ENCODE measurements at places on chromosomes 6 and 20.

- peak; percentile 92 for DNase-seq
Observed at GRCh38 chr6:3913077-3913957, 64.1 kb downstream of the FAM50B start.

GRCh38 chr20:3543901-3544507 is 73.2 kb downstream of the ATRN start:
- no peak for DNase-seq

DNA sequence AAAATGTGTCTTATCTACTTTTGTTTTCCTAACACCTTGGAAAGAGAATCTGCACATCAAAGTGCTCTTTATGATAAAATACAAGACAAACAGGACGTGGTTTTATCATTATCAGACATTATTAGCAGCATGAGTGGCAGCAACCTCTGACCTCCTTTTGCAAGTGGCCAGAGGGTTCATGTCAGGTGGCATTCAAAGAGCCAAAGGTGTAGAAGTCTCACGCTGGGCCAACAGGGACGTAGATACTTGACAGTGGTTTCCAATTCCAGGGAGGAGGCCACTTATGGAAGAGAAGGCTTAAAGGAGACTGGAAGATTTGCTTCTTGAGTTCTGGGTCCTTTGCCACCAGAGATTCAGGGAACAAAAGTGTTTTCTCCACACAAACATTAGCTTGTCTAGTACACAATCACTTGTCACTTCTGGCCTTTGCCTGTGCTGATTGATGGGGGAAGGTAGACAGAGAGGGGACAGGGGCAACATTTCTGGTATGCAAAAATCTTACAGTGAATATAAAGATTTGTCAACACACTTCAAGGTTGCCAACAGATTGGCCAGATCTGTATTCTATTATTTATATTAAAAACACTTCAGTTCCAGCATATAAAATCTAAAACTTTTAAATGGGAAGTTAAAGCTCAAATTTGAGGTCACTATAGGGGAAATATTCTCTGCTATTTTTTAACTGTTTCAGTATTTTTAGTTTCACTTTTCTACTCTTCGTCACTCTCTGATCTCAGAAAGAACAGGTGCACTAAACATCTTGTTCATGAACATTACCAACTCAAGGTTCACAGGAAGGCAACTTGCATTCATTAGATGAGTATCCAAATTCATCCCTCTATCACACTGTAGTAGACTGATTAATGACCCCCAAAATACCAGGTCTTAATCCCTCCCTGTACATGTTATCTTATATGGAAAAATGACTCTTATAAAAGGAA is 52.1 kb upstream of the FBXO30 start:
- DNase-seq, result no peak

GRCh38 chr6:25590986-25591385 is 61.0 kb upstream of the SCGN start:
- no peak for DNase-seq

DNA sequence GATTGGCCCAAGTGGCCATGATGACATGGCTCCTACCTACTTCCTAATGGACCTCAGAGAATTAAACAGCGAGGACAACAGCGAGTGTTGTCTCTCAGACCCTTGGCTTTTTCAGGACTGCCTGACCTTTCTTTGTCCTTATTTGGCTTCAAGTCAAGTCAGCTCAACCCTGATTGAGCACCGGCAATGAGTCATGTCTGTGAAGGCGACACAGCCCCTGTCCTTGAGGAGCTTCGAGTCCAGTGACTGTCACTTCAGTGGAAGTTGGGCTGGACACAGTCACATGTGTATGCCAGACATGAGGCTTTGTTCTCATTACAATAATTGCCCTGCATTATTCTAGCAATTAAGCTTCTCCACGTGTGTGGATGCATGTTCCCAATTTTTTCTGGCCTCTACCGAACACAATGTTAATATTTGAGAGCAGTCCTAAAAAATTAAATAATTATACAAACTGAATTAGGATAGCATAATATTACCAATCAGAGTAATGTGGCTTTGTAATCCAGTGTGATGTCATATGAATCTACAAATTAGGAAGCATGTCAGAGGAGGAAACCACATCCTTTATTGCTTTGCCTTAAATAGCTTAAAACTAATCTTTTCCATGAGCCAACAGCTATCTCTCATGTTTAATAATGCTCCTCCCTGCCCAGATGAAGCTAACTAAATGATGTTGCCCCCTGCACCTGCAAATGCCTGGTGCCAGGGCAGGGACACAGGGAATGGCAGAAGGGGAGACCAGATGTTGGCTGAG is 178.6 kb downstream of the CDH26 start:
- no peak for DNase-seq

GRCh38 chr6:136532030-136532429 is 18.2 kb downstream of the MAP7 start:
- DNase-seq, result no peak

- DNase-seq, result no peak
Observed at GRCh38 chr6:137813308-137813970, 53.6 kb upstream of the TNFAIP3 start.

GRCh38 chr6:142856624-142857232 is 88.2 kb downstream of the HIVEP2 start:
- no peak for DNase-seq

DNA sequence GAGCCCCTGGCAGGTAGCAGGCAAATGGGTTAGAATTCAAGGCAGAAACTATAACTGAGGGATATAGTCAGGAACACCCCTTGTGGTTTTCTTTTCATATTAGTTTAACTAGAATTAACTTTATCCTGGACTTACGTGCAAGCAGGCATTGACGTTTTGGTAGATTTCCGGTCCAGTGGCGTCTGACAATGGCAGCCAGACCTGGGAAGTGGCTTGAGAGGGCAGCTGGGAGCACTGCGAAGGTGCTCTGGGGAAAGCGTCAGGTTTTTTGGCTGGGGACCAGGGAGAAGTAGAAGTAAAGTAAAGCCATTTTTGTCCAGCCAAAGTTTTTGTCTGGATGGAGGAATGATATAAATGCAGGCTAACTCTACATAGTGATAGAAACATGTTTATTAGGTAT is 8.4 kb upstream of the ACSS1 start:
- DNase-seq, result no peak

GRCh38 chr6:119255492-119255891 is 94.1 kb downstream of the MAN1A1 start:
- no peak for DNase-seq

DNA sequence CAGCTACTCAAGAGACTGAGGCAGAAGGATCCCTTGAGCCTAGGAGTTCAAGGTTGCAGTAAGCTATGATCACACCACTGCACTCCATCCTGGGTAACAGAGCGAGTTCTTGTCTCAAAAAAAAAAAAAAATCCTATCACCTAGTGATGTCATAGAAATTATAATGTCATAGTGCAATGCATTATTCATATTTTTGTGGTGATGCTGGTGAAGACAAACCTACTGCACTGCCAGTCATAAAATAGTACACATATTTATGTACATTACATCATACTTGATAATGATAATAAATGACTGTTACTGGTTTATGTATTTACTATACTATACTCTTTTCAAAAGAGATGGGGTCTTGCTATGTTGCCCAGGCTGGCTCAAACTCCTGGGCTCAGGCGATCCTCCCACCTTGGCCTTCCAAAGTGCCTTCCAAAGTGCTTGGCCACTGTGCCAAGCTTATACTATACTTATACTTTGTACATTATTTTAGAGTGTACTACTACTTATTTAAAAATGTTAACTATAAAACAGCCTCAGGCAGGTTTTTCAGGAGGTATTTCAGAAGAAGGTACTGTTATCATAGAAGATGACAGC is 26.6 kb downstream of the ENPP3 start:
- no peak for DNase-seq

GRCh38 chr20:57698867-57699275 is 10.9 kb downstream of the PMEPA1 start:
- DNase-seq, result peak; percentile 53

GRCh38 chr6:129446272-129447197 is 263.4 kb downstream of the ARHGAP18 start:
- no peak for DNase-seq

GRCh38 chr6:147941143-147941542 is 401.5 kb upstream of the SASH1 start:
- DNase-seq, result no peak

- DNase-seq, result no peak
Observed at GRCh38 chr20:39094391-39094790, 132.2 kb downstream of the DHX35 start.

DNA sequence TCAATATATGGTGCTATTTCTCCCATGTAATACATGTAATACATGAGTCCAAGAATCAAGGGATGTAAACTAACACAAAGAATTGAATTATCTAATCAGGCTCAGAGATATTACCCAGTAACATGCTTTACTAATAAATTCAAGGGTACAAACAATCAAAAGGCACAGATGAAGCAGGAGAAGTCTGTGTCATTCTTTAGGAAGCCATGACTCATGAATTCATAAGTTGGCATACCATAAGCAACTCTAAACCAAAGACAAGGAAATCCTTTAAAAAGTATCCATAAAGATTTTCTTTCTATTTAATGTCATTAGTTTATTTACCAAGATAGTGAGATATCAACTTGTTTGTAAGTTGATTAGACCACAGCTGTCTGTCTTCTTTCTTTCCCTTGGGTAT is 446.0 kb upstream of the IMPG1 start:
- no peak for DNase-seq

DNA sequence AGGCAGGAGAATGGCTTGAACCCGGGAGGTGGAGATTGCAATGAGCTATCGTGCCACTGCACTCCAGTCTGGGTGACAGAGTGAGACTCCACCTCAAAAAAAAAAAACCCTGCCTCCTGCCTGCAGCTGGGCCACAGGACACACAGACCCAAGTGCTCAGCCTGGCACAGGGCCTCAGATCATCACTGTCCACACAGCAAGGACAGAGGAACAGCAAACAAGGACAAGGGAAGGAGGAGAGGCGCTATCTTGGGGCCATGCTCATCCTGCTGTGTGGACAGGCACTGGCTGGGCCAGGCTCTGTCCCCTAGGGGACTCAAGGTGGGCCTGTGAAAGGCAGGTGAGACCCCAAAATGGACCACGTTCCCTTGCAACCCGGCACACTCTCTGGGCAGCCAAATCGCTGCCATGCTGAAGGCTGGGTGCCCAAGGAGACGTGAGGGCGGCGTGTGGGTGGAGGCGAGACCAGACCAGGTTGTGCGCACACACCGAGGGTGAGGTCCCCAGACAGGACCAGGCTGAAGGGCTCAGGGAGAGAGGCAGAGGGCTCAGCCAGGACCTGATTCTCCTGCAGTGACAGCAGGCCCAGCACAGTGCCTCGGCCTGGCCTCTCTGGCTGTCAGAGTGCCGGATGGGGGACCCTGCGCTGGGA is 9.1 kb downstream of the UCKL1 start:
- DNase-seq, result no peak

DNA sequence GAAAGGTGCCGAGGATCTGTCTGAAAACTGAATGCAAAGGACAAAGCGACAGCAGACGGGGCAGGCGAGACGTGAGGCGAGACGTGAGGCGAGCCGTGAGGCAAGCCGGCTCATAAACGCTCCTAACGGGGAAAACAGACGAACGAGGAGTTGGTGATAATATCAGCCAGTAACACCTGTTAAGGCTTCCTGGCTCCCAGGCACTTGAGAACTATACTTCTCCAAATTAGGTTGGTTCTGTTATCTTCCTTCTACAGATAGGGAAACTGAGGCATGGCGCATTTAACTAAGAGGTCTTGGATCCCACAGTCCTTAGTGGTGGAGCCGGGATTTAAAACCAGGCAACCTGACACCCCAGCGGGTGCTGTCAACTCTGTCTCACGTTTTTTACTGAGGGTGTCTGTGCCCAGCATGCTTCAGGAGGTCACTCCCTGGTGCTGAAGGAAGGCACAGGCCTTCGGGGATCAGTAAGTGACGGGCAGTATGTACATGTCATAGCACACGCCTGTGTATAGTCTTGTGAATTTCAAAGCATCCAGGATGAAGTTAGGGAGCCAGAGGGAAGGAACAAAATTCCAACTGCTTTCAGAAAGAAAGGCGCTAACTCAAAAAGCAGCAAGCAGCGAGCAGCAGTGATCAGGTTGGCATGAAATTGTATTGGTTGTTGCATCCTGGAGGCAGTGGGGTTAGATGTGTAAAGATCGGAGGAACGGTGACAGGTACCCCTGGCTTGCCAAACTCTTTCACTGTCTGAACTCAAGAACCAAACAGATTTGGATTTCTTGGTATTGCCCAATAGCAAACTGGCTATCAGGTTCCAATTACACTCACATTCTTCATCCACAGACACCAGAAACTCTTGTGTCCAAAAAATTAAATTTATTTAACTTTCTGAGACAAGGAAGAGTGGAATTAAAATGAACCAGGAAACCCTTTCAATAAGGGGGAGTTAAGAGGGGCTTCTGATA is 318.7 kb downstream of the THBS2 start:
- no peak for DNase-seq

GRCh38 chr20:63664861-63665594 is 6.9 kb downstream of the RTEL1 start:
- DNase-seq, result no peak

DNA sequence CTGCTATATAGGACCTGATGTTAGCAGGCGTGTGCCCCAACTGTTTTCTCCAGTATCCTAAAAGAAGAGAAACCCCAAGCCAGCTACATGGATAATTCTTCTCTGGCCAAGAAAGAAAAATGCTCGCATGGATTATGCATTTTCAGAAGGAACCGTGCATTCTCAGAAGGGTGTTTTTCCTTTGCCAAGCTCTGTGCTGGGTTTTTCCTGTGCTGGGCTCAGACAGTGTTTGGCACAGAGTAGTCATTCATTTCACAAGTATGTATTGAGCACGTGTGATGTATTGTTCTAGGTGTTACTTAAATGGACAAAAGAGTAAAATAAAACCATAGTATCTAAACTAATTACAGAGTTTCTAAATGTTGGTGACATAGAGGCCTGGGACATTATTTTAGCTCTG is 62.7 kb upstream of the ZNF133 start:
- DNase-seq, result no peak

- DNase-seq, result no peak
Observed at GRCh38 chr6:7052443-7053011, 55.2 kb upstream of the RREB1 start.

- DNase-seq, result no peak
Observed at GRCh38 chr6:156791320-156791850, 14.2 kb downstream of the ARID1B start.

- no peak for DNase-seq
Observed at GRCh38 chr6:99836471-99836870, 157.6 kb downstream of the MCHR2 start.

- no peak for DNase-seq
Observed at GRCh38 chr20:5675103-5676091, 74.8 kb upstream of the SHLD1 start.

DNA sequence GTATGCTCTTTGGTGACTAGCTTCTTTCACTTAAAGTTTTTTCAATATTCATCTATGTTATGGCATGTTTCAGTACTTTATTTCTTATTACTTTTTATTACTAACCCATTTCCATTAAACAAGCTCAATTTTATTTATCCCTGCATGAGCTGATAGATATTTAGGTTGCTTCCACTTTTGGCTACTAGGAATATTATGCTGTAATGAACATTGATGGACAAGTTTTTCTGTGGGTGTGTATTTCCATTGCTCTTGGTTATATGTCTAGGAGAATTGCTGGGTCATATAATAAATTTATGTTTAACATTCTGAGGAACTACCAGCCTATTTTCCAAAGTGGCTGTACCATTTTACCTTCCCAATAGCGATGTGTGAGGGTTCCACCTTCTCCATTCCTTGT is 69.9 kb downstream of the ZBTB2 start:
- no peak for DNase-seq
